ENCODE measurements at places on chromosomes 3 and 15.
A peak's percentile ranks its signal among the peaks of the same experiment; 100 is the strongest.

- DNase-seq = no peak
Measured at GRCh38 chr3:31137718-31138465, 243.4 kb upstream of the GADL1 start.

- no peak for DNase-seq
Measured at GRCh38 chr3:23252122-23252521, 49.0 kb downstream of the UBE2E2 start.

GRCh38 chr3:181133832-181134231, 144.3 kb upstream of the DNAJC19 start:
- no peak for DNase-seq

- DNase-seq = no peak
Measured at GRCh38 chr3:128933213-128933921, 53.9 kb downstream of the ACAD9 start.

GRCh38 chr3:39971559-39972031, 162.2 kb downstream of the MYRIP start:
- DNase-seq = no peak

DNA sequence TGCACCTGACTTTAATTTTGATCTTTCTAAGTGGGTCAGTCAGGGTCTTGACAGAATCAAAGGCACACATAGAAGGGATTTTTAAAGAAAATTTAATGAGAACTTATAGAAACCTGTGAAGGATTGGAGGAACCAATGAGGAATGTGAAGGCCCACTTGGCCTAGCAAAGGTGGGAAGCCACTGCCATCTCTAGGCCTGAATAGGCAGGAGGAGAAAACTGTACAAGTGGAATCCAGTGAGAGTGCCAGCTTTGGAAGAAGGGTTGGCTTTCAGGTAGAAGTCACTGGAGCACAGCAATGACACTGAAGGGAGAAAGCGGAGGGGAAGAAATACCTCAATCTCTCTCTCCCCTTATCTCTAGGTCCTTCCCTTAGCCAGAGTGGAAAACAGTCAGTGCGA, 380.7 kb upstream of the KCNMB2 start:
- DNase-seq = no peak

DNA sequence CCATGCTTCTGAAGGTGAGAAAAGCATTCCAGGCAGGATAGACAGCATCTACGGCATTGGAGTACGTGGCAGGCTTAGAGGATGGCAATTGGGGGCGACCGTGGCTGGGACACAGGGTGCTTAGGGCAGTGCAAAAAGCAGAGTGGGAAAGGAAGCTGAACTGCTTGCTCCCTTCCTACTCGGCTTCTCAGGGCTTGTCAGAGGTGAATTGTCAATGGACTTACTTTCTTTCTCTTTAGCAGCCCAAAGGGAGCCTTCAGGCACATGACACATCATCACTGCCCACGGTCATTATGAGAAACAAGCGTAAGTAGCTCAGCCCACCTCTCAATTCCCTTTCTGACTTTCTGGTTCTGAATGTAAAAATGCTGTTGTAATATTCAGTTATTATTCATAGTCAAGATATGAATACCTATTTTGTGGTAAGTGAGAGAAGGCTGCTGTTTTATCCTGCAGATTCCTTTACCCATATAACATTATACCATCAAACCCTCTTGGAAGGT, 84.3 kb downstream of the KLHL25 start:
- DNase-seq = no peak

GRCh38 chr3:149808209-149808829, 4.7 kb upstream of the RNF13 start:
- DNase-seq = peak; percentile 40

DNA sequence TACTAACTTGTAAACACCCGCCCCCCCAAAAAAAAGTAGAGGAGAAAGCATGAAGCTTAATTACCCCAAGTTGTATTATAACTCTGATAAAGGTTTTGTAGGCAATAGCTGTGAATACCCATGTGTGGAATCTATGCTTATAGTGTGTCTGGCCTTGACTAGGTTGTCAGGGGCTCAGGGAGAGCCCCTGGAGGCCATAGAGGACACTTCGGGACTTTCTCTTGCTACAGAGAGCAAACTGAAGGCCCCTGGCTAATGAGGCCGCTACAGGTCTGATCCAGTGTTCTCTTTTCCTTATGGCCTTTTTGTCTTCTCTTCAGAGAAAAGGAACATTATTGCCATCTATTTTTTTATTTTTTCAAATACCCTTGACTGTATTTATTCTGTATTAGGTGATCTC, 19.1 kb upstream of the SCAANT1 start:
- DNase-seq = no peak
